Left hindlimb (tissue), 1 donor: ENCODE measurements at places on chromosomes 2 and 18.

DNA sequence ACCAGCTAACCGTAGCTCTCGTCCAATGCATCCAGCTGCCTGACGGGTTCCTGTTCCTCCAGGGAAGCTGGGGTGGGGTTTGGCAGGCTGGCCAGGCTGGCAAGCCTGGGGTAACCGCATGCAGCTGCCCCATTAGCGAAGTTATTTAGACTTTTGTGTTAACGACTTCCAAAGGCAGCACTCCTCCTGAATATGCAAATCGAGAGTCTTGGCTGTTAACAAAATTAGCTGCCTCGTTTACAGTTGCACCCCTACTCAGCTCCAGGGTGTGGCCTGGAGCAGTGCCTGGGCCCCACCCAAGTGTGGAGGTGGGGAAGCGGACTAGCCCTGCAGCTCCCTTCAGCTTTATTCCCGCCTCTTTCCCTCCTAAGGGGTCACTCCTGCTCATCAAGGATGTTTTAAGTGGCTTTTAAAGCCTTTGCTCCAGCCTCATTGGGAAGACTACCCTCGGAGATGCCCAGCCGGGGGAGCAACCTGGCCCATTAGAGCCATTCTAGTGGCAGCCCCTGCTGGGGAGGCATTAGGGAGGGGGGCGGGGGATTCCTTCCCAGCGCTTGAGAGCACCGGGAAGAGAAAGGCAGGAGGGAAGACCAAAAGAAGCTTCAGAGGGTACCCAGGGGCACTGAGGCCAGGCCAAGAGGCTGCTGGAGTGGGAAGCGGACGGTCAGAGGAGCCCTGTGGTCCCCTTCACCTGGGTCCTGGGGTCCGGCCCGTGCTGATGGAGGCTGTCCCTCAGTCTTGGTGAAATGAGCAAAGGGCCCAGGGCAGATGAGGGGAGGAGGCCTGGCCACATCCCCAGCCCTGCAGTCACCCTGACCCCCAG lies 204.1 kb downstream of the CELF4 start:
- no peak for DNase-seq

DNA sequence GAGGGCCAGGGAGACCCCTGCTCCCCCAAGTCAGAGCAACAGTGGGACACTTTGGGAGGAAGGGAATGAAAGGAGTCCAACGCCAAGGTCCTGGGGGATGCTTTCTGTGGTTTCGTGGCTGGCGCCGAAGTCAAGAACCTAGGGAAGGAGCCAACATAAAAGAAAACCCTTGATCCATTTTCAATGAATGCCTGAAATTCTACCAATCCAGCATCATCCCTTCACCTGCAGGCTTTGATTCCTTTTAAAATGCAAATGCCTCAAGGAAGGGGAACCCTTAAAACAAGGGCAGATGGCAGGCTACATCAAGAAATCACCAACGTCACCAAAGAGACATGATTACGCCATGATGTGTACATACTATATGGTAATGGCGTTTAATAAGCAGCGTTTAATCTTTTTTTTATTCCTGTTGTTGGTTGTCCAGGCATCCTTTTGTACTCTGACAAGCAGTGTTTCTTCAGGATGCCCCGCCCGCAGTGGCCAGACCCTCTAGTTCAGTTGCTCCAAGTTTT lies 123.3 kb upstream of the SLC1A4 start:
- DNase-seq: no peak

- no peak for DNase-seq
Measured at GRCh38 chr2:120472891-120473309, 127.0 kb downstream of the INHBB start.

DNA sequence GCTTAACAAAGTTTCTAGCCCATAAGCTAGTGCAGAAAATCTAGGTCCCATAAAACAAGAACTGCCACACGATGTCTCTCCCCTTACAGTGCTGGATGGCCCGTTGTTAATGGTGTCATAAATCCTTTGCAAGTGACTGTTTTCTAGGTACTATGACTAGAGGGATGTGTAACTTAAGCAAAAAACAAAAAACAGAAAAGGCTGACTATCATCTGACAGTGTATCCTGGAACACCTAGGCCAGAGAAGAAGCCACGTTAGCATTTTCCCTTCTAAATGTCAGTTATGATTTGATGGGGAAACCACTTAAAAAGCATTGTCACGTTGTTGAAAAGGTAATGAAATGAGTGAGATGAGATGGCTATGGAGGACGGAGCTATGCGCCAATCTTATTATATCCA lies 2.4 kb downstream of the CASP8 start:
- no peak for DNase-seq

- DNase-seq: no peak
Measured at GRCh38 chr2:126698376-126698775, 42.4 kb downstream of the GYPC start.

- no peak for DNase-seq
Measured at GRCh38 chr2:149169656-149170055, 131.2 kb downstream of the LYPD6B start.
